ENCODE measurements at places on chromosomes 16 and 17. TPM values are rescaled to one million over a fixed set of nuclear protein-coding genes. Genes with fewer than 3 reads are reported as not detected.

The KCNAB3 gene
- 3.2 TPM for total RNA-seq

The KRT24 gene
- total RNA-seq = not detected

The RNF43 gene
- total RNA-seq = 6.7 TPM

The HS3ST3B1 gene
- total RNA-seq = 1.4 TPM

The ADAD2 gene
- total RNA-seq = not detected

The TBC1D3C gene
- total RNA-seq = not detected

The KRTAP1-1 gene
- total RNA-seq = not detected

The FTO gene
- total RNA-seq = 139 TPM

The WNK4 gene
- total RNA-seq = 0.82 TPM

The TELO2 gene
- total RNA-seq = 17.7 TPM

GRCh38 chr16:10514369-10515055 is 65.9 kb downstream of the EMP2 start:
- DNase-seq = peak; percentile 35

- DNase-seq = no peak
These were observed 2.7 kb downstream of the DLX3 start for GRCh38 chr17:49992191-49992932.

DNA sequence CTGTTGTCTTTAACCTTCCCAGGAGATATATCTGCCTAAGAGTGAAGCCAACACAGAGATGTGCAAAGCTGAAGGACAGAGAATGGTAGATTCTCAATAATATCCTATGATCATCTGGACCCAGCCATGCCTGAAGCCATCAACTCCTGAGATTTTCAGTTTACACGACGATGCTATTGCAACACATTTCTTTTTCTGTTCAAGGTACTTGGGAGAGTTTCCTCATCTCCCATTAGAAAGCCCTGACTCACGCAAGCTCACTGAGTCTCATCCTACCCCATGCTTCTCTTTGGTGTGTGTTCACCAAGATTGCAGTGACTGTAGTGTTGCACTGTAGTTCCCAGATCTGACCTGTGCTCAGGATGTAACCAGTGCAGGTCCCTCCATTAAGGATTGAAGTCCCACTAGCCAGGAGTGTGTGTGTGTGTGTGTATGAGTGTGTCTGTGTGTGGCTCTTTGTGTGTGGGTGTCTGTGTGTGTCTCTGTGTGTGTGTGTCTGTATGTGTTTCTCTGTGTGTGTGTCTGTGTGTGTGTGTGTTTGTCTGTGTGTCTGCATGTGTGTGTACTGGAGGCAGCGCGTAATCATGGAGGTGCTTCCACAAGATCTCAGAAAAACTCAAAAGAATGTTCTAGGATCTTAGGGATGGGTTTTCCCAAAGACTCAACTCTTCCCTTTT is 15.5 kb downstream of the CES1 start:
- no peak for DNase-seq

GRCh38 chr17:72136692-72137091 is 15.9 kb downstream of the SOX9 start:
- DNase-seq = no peak

DNA sequence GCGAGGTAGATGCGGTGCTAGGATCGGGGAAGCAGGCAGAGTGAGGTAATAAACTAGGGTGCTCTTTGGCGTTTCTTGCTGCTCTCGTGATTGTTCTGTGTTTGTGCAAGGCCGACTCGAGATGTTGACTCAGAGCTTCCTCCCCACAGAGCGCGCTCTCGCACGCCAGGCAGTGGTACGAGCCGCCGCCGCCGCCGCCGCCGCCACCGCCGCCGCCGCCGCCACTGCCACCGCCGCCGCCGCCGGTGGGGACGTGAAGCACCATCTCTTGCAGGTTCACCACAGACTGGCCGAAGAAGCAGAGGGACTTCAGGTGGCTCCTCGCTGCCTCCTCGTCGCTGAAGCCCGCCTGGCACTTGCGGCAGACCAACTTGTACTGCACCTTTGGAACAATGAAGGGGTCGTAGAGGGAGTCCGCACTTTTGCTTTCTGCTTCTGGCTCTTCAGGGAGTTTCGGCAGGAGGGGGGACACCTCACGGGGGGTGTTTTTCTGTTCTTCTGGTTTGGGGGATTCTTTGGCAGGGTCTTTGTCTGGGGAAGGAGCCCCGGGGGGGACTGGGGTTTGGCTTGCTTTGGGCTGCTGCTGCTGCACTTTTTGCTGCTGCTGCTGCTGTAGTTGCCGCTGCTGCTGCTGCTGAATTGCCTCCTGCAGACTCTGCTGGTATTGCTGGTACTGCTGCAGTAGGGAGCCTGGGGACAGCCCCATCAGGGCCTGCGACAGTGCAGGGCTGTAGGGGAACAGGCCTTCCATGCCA is 260.2 kb downstream of the ZFHX3 start:
- peak; percentile 4 for DNase-seq

GRCh38 chr16:76175718-76176117 is 101.5 kb upstream of the CNTNAP4 start:
- DNase-seq = no peak

- DNase-seq = no peak
These were observed 234.8 kb upstream of the RPL38 start for GRCh38 chr17:73968680-73969079.

GRCh38 chr16:66908762-66909559 is 9.7 kb downstream of the CDH16 start:
- DNase-seq = no peak

DNA sequence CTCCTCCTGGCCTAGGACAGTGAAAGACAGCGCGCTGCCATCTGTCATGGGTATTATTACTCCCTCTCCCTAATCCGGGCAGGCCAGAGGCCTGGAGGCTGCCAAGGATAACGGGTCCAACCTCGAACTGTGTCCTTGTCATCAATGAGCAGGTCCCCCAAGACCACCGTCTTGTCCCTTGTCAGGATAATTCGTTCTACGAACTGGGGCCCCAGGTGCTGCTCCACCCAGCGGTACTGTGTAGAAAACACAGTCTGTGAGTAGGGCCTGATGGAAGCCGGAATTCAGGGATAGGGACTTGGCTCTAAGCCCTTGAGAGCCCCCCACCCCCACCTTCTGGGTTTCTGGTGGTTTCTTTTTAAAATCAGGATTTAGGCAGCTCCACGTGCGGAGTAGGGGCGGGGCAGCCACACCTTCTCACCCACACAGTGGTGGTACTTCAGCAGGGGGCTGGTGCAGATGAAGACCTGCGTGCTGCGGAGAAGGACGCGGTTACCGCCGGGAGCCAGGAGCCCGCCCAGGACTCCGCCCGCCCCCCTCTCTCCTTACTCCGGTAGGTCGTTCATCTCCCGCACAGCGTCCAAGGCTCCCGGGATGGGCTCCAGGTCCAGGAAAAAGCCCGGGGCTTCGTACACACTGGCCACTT is 787 bp downstream of the NT5C start:
- peak; percentile 68 for DNase-seq

DNA sequence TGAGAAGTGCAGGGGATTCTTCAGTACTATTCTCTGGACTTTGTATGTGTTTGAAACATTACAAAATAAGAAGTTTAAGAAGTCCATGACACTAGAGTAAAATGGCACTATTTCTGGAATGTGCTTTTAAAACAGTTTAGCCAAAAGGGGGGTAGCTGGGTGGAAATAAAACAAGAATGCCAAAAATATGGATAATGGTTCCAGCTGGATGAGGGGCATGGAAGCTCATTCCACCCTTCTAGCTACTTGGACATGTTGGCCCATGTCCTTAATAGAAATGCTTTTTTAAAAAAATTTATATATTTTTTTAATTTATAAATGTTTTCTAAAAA is 13.1 kb downstream of the ZC3H7A start:
- no peak for DNase-seq
